Osteocyte (in vitro differentiated cells): ENCODE measurements at places on chromosomes 4 and X. TPM values are rescaled to one million over a fixed set of nuclear protein-coding genes. Genes with fewer than 3 reads are reported as not detected.

Gene SPIN4
- 7.4 TPM in 2 replicates for total RNA-seq

DNA sequence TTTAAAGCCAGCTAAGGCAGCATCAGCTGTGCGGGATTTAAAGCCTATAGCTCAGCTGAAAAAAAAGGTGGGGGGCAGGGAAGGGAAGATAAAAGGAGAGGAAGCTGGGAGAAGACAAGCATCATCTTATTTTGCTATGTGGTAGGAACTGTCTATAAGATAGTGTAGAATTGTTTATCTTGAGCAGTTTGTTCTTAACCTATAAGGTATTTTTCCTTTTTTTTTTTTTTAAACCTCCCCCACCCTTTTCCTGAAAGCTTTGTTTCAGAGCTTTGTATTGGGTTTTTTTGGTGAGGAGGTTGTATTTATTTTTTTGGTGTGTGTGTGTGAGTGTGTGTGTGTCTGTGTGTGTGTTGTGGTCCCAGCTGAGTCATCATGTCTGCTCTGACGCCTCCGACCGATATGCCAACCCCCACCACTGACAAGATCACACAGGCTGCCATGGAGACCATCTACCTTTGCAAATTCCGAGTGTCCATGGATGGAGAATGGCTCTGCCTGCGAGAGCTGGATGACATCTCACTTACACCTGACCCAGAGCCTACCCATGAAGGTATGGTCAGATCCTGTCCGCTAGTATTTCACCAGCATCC is 531 bp downstream of the RUFY3 start:
- no peak for DNase-seq

DNA sequence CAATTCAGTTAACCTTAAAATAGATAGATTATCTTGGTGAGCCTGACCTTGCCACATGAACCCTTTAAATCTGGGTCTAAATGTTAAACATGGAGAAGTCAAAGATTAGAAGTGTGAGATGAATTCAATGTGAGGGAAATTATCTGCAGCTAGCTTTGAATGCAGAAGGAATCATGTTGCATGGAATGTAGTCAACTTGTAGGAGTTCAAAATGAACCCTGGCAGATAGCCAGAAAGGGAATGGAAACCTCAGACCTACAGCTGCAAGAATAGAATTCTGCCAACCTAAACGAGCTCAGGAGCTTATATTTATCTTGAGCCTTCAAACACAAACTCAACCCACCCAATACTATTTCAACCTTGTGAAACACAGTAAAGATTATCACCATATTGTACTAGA is 632.5 kb downstream of the KCTD8 start:
- DNase-seq = no peak

Gene C1QTNF7
- not detected in 2 replicates for total RNA-seq

- DNase-seq = no peak
Observed at GRCh38 chr4:48109413-48110263, 24.4 kb downstream of the TXK start.

GRCh38 chr4:103021120-103021519 is 1.6 kb upstream of the SLC9B1 start:
- DNase-seq = no peak

Gene FAM120C
- total RNA-seq = 11.6 and 12.0 TPM in 2 replicates

GRCh38 chr4:70815370-70815769 is 24.3 kb downstream of the GRSF1 start:
- DNase-seq = no peak

Gene RGN
- 0.18 TPM in 1 of 2 replicates, not detected in the other for total RNA-seq
